ENCODE measurements at places on chromosomes 4 and X.

- DNase-seq, result peak; percentile 37
Observed at GRCh38 chr4:77095101-77095821, 19.5 kb upstream of the CCNI start.

GRCh38 chr4:8674311-8674885 lies 81.8 kb downstream of the CPZ start:
- DNase-seq, result no peak

- DNase-seq, result no peak
Observed at GRCh38 chr4:168501407-168501806, 4.6 kb downstream of the PALLD start.

DNA sequence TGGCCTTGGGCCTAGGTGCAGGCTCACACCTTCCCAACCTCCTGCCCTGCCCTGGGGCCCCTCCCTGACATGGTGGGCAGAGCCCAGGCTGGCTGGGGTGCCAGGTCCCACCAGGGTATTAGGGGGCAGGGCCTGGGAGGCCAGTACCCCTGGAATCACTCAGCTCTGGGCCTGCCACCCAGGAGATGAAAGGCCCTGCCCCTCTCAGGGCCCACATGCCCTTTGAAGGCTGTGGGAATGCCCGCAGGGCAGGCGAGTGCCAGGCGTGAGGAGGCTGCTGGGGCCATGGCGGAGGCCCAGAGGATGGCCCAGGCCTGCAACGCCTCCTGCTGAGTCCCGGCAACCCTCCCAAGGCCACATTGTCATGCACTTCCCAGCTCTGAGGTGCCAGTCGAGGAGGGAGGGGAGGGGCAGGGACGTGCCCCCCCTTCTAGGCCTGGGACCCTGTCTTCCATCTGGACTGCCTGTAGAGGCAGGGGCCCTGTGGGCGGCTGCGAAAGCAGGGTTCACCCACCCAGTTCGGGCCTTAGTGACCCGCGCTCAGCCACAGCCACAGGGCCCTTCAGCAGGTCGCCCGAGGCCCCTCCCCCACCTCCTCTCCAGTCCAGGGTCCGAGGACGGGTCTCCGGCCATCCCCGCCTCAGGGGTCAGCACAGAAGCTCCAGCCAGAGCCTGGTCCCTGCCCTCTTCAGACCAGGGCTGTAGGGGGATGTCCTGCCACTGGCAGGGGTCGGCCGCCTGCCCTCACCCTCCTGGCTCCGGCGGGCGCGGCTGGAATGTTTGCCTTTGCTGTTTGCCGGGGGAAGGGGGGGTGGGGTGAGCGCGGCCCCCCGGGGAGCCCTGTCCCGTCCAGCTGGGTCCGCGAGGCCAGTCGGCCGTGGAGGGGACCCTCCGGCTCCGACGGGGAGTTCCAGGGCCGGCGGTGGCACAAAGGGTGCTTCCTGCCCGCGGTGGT lies 26.7 kb upstream of the FGFR3 start:
- DNase-seq, result no peak

GRCh38 chr4:79334783-79335182 lies 8.9 kb upstream of the NAA11 start:
- no peak for DNase-seq

- no peak for DNase-seq
Observed at GRCh38 chrX:47587091-47587891, 5.1 kb downstream of the TIMP1 start.

DNA sequence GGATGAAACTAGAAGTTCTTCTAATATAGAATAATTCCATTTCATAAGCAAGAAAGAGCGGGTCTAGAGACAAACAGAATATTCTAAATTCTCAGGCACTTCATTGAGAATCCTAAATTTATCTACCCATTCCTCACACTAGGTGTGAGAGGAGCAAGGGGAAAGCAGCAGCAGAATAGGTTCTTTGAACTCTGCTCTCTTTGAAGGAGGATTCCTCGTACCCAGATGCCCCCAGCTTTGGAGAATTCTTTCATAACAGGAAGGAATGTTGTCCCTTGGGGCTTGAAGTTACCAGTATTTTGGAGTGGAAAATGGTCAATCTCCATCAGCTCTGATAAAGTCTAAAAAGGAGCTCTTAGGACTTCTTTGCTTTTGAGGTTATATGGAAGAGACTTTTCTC lies 59.7 kb upstream of the RASGEF1B start:
- DNase-seq, result no peak

GRCh38 chr4:112060212-112060611 lies 85.0 kb upstream of the FAM241A start:
- DNase-seq, result no peak

DNA sequence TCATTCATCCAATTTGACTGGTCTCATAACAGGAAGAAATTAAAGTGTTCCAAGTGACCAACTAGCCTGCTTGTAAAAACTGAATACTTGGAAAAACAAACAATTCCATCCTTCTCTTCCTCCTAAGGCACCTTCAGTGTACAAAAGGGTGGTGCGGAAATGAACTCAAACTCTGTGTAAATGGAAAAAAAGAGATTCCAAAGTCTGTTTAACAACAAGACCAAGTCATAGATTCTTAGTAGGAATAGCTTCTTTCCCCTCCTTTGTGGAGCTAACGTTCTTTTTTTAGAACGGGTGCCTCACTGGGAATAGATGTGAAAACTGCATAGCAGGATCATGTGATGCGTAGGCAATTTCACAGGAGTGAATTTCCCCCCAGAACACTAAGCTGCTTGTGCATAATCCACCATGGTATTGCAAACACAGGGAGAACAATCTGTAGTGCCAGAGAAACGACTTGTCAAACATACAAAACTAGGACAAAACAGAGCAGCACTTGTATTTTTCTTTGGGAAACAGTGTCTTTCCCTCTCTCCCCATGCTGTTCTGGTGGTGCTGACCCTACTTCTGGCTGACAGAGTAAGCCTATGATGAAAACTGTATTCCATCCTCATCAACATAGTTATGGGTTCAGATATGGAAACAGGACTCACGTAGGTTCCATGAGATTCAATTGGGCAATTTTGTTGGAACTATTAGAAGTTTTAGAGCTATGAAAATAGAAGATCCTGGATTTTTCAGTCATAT lies 13.2 kb upstream of the SOD3 start:
- no peak for DNase-seq

- DNase-seq, result no peak
Observed at GRCh38 chr4:3322059-3322550, 29.3 kb downstream of the RGS12 start.

GRCh38 chr4:122744229-122744628 lies 11.7 kb downstream of the BBS12 start:
- DNase-seq, result no peak

GRCh38 chr4:37803348-37803973 lies 23.0 kb upstream of the PGM2 start:
- DNase-seq, result no peak

DNA sequence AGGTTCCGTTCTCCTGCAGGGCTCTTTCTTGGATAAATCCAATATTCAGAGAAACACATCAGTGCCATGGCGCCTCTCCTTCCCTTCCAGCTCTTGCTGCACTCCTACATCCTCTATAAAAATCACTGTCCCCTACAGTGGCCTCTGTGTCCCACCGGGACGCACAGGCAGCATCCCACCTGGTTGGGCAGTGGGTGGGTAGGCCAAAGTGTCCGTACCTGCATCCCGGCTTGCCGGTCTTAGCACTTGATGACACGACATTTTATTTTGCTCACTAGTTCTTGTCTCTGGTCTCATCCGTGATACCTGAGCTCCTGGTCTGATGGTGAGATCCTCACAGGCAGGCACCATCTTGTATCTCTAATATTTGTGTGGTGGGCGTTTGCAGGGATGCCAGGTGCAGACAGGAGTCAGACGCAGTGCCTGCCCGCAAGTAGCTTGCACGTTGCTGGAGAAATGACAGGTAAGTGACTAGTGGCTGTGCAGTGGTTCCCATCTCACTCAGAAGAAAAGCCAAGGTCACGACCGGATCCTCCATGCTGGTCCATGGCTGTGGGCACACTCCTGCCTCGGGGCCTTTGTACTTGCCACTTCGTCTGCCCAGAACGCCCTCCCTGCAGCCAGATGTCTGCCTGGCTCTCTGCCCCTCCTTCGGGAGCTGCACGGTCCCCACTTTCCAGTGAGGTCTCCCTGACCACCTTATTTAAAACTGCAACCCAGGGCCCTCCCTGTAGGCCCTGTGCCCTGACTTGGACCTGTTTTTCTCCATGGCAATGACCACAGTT lies 109.7 kb downstream of the SORCS2 start:
- DNase-seq, result no peak

DNA sequence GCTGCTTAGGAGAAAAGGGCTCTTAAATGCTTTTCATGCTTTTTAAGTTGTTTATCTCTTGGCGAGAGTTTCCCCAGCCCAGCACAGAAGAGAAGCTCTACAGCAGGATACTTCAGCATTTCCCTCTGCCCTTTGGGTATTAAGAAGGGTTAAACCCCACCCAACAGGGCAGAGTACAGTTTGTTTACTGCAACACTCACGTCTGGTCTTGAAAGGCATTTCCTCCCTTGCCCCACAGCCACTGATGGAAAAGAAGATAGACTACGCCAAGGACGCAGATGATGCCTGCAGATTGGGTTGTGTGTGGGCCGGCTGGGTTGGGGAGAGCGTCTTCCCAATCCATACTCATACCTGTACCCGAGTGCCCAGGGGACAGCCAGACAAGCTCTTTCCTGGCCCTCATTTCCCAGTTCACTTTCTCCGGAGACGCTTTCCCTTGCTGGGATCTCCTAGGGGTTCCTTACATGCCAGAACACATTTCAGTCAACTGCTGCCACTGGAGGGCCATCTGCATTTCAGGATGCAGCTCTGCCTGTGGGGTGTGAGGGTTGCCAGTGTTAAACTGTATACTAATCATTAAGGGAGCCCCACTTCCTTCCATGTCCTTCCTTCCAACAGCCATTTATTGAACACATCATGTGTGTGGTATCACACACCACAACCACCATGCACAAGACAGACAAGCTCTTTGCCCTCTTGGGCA lies 96.5 kb upstream of the DHX15 start:
- DNase-seq, result no peak

DNA sequence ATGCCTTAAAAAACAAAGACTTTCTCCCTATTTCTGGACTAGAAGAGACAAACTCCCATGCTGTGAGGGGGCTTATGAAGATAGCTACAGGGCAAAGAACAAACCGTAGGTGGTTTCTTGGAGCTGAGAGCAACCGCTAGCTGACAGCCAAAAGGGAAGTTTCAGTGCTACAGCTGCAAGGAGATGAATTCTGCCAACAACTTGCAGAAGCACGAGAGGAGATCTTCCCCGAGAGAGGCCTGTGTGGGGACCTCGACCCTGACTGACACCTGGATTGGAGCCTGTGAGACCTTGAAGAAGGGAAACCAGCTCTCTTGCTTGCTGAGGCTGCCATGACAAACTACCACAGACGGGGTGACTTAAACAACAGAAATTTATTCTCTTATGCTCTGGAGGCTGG lies 183.8 kb upstream of the VCX3A start:
- DNase-seq, result no peak

- DNase-seq, result no peak
Observed at GRCh38 chrX:40278340-40279090, 180.8 kb upstream of the BCOR start.

GRCh38 chr4:94038195-94038594 lies 169.5 kb upstream of the SMARCAD1 start:
- no peak for DNase-seq

- DNase-seq, result no peak
Observed at GRCh38 chr4:80305466-80305865, 30.1 kb upstream of the CFAP299 start.

GRCh38 chr4:1500231-1500965 lies 94.2 kb upstream of the NKX1-1 start:
- DNase-seq, result no peak

DNA sequence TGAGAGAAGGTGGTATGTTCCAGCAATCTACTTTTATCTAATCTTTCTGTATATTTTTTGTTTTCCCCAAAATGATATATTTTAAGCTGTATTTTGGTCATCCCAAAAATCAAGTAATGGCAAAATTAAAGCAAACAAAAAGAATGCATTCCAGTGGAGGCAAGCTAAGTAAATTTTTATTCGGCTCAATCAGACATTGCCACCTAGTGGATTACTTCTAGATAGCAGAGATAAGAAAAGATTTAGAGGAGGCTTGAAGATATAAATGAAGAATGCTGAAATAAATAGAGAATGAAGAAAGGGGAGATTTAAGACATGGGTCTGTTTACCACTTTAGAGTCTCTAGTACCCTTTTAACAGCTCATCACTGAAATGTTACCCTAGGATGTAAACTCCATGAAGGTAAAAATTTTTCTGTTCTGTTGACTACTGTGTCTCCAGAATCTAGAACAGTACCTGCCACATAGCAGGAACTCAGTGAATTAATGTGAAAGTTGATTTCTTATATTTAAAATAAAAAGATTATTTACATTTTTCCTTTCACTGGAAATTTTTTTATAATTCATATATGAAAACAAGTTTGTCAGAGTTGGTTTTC lies 110.9 kb upstream of the ANK2 start:
- no peak for DNase-seq

DNA sequence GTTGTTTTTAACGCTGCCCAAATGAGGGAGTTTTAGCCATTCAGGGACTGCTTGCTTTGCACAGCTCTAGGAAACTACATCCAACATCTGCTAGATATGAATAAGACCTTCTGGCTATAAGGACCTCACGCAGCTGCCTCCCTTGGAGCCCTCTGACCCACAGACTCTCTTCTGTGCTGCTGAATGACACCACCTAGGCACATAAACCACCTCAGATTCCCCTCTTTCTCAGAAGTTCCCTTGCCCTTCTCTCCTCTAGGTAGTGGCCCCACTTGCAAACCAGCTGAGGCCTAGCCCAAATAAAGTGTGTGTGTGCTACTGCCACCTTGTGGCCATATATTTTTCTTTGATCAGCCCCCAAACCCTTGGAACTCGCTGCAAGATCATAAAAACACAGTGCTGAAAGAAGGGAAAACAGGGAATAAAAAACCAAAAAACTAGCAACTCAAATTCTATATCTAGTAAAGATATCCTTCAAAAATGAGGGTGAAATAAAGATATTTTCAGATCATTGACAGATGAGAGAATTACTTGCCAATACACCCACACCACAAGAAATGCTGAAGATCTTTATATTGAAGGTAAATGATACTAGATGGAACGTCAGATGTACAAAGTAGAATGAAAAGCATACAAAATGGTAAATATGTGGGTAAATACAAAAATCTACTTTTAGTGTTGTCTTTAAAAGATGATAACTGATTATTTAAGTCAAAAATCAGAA lies 265.9 kb downstream of the ADAMTS3 start:
- DNase-seq, result peak; percentile 32

GRCh38 chrX:68938244-68939004 lies 109.6 kb downstream of the EFNB1 start:
- no peak for DNase-seq

GRCh38 chrX:112147206-112147605 lies 64.6 kb upstream of the TRPC5 start:
- no peak for DNase-seq

GRCh38 chr4:152784490-152785350 lies 5.0 kb downstream of the ARFIP1 start:
- peak; percentile 1 for DNase-seq

GRCh38 chr4:181909368-181909767 lies 333.8 kb upstream of the TENM3 start:
- no peak for DNase-seq

Data from NCI-H187 (cell line).